NCI-H2081 (cell line): ENCODE measurements at places on chromosomes 1 and 21.

DNA sequence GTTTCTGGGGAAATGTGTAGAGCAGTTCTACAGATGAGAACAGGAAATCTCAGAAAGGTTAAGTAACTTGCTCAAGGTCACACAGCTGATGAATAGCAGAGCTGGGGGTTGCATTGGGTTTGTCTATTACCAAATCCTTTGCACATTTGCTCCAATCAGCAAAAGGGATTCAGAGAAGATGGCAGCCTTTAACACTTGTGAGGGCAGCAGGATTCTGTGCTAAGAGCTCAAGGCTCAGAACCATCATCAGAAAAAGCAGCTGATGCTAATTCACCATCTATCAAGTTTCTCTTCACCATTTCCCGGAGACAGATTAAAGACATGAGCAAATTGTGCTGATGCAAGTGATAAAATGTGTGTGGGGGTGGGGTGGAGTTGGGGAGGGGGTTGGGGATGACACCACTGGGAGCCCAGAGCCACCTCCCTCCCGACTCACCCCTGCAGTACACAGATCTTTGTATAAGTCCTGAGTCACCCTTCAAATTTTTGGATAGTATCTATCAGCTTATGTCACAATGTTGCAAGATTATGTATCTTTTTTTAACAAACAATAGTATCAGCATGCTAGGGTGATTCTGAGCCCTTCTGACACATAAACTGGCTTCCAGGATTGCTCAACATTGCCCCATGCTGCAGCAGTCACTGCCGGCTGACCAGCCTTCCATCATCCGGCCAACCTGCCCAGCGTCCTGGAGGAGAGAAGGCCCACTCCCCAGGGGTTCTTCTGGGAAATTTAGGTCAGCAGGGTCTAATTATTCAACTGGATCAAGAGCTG is 2.8 kb upstream of the SPSB1 start:
- no peak for DNase-seq

GRCh38 chr1:185860311-185860710 is 126.1 kb downstream of the HMCN1 start:
- DNase-seq, result no peak

DNA sequence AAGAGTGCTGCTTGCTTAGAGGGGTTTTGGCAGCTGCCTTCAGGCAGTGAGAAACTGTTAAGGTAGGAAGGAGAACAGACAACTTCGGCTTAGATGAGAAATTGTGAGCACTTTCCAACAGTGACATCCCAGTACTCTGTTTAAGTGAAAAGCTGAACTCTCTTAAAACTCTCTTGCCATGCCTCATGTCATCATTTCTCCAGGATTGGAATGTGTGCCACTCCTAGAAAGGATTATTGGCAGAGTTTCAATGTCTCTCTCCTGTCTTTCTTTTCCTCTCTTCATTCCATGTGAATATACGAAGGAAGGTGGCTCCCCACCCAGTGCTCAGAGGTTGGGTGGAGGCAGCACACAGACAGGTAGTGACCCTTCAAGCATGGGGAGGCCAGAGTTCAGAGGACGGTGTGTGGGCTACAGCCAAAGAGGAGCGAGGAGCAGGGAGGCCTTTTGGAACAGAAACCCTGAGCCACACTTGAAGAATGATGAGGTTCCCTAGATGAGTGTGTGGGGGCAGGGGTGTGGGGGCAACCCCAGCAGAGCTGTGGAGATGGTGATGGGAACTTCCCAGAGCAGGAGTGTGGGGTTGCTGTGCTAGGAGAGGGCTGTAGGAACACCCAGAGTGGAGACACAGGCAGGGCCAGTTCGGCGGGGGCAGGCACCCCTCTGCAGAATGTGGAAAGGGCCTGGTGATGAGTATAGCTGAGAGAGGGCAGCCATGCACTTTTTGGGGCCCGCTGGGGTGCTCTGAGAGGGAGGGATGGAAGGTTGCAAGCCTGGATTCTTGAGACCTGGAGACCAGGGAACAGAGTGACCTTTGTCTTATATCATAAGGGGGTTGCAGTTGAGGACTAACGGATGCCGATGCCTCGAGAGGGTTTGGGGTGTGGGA is 58.8 kb downstream of the GALNT2 start:
- DNase-seq, result no peak

DNA sequence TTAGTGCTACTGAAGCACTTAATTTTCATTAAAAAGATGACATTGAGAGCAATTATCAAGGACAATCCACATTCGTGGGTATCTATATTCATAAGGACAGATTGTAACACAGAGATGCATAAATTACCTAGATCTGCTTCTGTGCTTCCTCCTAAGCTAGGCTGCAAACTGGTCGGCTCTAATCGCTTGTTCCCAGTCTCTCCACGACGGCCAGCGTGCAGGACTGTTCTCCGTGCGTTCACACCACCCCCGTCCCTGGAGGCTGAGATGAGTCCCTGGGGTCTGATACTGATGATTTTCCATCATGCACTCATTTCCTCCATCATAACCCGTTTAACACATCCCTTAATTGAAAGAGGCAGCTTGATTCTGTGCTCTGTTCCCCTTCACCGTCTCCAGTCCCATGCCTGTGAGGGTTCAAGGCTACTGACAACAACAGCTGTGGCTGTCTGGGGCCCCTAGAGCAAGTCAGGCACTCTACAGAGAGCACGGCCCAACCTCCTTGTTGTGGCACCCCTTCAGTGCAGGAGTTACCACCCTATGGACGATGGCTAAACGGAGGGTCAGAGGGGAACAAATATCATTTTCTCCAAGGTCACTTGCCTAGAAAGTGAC is 469.6 kb downstream of the NPHP4 start:
- DNase-seq, result no peak

- no peak for DNase-seq
These were observed 48.8 kb downstream of the WARS2 start for GRCh38 chr1:119091618-119092017.

- DNase-seq, result no peak
These were observed 55.6 kb downstream of the FBXO42 start for GRCh38 chr1:16296643-16297042.

DNA sequence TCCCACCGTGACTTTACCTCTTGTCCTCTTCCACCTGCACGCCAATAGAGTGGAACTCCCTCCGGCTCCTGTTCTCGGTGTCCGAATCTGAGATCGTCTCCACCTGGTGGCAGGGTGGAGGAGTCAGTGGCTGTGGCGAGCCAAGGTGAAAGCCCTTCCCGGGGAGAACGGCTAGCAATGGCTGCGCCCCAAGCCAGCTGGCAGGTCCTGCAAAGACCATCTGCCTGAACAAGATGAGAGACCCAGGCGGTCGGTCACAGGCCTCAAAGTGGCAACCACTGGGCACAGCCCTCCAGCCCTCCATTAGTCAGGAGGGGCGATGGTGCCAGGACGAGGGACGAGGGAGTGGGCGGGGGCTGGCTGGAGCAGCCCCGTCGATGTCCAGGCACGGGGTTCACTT is 25.4 kb upstream of the SMIM12 start:
- DNase-seq, result no peak

- DNase-seq, result no peak
These were observed 322.3 kb downstream of the DUSP10 start for GRCh38 chr1:221419513-221420095.

DNA sequence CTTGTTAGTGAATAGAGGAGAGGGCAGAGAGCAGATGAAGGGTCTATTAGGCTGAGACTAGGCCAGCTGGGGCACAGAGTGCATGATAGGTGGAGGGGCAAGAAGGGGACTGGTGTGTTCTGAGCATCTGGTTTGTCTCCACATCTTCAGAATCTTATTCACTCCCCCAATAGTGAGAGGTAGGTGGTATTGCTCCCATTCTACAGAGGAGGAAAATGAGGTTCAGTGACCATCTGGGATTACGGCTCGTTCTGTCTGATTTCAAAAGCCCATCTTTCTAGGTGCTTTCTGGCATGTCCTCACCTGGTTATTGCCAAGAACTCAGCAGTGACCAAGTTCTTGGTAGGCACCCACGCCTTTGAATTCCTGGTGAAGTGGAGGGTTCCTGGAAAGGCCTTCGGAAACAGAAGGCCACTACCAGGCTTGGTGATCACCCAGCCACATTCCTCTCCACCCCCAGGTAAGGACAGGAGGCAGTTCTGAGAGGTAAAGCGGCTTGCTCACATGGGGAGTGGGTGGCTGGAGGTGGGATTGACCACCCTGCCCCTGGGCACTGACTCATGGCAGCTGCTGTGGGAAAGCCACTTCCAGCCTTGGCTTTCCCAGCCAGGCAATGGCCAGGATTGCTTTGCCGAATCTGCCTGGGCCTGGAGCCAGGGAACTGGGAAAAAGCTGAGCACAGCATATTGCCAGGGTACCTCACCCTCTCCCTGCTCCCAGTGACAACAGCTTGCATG is 18.8 kb upstream of the CITED4 start:
- DNase-seq, result no peak

- DNase-seq, result no peak
These were observed 142.3 kb upstream of the EDN2 start for GRCh38 chr1:41626616-41627375.
